ENCODE measurements at places on chromosomes 6 and 20. TPM values are rescaled to one million over a fixed set of nuclear protein-coding genes. Genes with fewer than 3 reads are reported as not detected.

The PPP2R5D gene
- total RNA-seq = 34.6 TPM

The SAMD3 gene
- 0.19 TPM for total RNA-seq

The ABHD16B gene
- total RNA-seq = not detected

The TGM2 gene
- 469 TPM for total RNA-seq

The WFDC10B gene
- total RNA-seq = not detected

The ZBTB46 gene
- total RNA-seq = 13.5 TPM

The DNMT3B gene
- total RNA-seq = 0.22 TPM

The ENPP5 gene
- total RNA-seq = 3.0 TPM

The C20orf141 gene
- not detected for total RNA-seq

The BPIFB2 gene
- total RNA-seq = not detected

The TDP2 gene
- total RNA-seq = 20.3 TPM

The ID4 gene
- 1.4 TPM for total RNA-seq

The KCTD20 gene
- total RNA-seq = 22.1 TPM

The CNKSR3 gene
- 19.7 TPM for total RNA-seq

The HLA-DOA gene
- total RNA-seq = 1.2 TPM

The OXT gene
- total RNA-seq = not detected

The GGTLC1 gene
- total RNA-seq = not detected

The RIPOR2 gene
- 3.1 TPM for total RNA-seq

The ADGB gene
- not detected for total RNA-seq

The SSTR4 gene
- total RNA-seq = not detected

The PTK6 gene
- total RNA-seq = 0.13 TPM

The SIRPG gene
- not detected for total RNA-seq

The ID1 gene
- 89.5 TPM for total RNA-seq

The CHMP4B gene
- 101 TPM for total RNA-seq

The OR2J3 gene
- not detected for total RNA-seq

The CCM2L gene
- 8.5 TPM for total RNA-seq

The GJA1 gene
- total RNA-seq = 214 TPM

The F13A1 gene
- total RNA-seq = 136 TPM

The PSMG4 gene
- total RNA-seq = 8.9 TPM

The FAM162B gene
- total RNA-seq = 3.7 TPM

The TRAPPC3L gene
- 0.11 TPM for total RNA-seq

The COL21A1 gene
- total RNA-seq = 20.8 TPM

The ZFP57 gene
- total RNA-seq = not detected

The MATN4 gene
- total RNA-seq = not detected

The XRN2 gene
- 31.7 TPM for total RNA-seq

The ETV7 gene
- not detected for total RNA-seq

The DEF6 gene
- 0.97 TPM for total RNA-seq

The CALHM4 gene
- not detected for total RNA-seq

The MTRF1L gene
- total RNA-seq = 28.2 TPM

The NKAPL gene
- total RNA-seq = 5.1 TPM

The SLC17A3 gene
- not detected for total RNA-seq

The BMP2 gene
- 2.5 TPM for total RNA-seq

The CAP2 gene
- 118 TPM for total RNA-seq

The TSPO2 gene
- not detected for total RNA-seq
